ENCODE measurements at places on chromosomes 5 and 9. TPM values are rescaled to one million over a fixed set of nuclear protein-coding genes. Genes with fewer than 3 reads are reported as not detected.

Gene ANKRD34B
- not detected for total RNA-seq

Gene MRPL22
- 78.1 TPM for total RNA-seq

Gene GPX8
- total RNA-seq, result not detected

Gene AMBP
- not detected for total RNA-seq

Gene ABO
- total RNA-seq, result 0.60 TPM

Gene AK1
- total RNA-seq, result 17.2 TPM

Gene CLPTM1L
- 132 TPM for total RNA-seq

Gene DRD1
- total RNA-seq, result not detected

Gene RFK
- total RNA-seq, result 20.3 TPM

Gene IL7R
- total RNA-seq, result 50.8 TPM

Gene PCDHGB3
- total RNA-seq, result 0.66 TPM

Gene FAM221B
- not detected for total RNA-seq

Gene ZNG1E
- total RNA-seq, result 54.0 TPM

Gene SOHLH1
- total RNA-seq, result not detected

Gene EGFLAM
- not detected for total RNA-seq

Gene PPP1R26
- 1.2 TPM for total RNA-seq

Gene TAF11L6
- total RNA-seq, result not detected

Gene GAPT
- total RNA-seq, result not detected

Gene CBY3
- total RNA-seq, result 0.66 TPM

Gene SPIN1
- total RNA-seq, result 39.1 TPM

Gene KIAA1958
- 8.2 TPM for total RNA-seq

Gene SHROOM1
- 8.3 TPM for total RNA-seq

Gene PPIC
- total RNA-seq, result not detected

Gene MAMDC2
- not detected for total RNA-seq

Gene TLN1
- total RNA-seq, result 230 TPM

Gene TOR2A
- 16.6 TPM for total RNA-seq

Gene OR13C3
- total RNA-seq, result not detected

Gene SLC46A2
- total RNA-seq, result not detected

Gene ATOX1
- total RNA-seq, result 83.7 TPM

Gene PHF24
- total RNA-seq, result 0.08 TPM

Gene ABLIM3
- not detected for total RNA-seq

Data from activated T-helper 1 cell treated with anti-CD3 and anti-CD28 coated beads, Interleukin-12 subunit alpha, Interleukin-12 subunit beta, Interleukin-2, Interleukin-4 antibody, amounts not matched to agents 30 ng/mL and 10 ng/mL and 1 ng/mL, durations not matched to agents 14 hours and 24 hours and 36 hours (primary cell).